ENCODE measurements at places on chromosomes 6 and 20. TPM values are rescaled to one million over a fixed set of nuclear protein-coding genes. Genes with fewer than 3 reads are reported as not detected.

C2 gene
- 14.8 TPM for total RNA-seq

R3HDML gene
- not detected for total RNA-seq

IMPG1 gene
- not detected for total RNA-seq

PAK1IP1 gene
- total RNA-seq, result 7.3 TPM

FAM8A1 gene
- total RNA-seq, result 34.3 TPM

UNC5CL gene
- total RNA-seq, result 26.4 TPM

ZC2HC1B gene
- not detected for total RNA-seq

PROCR gene
- total RNA-seq, result 21.4 TPM

NRSN2 gene
- 30.5 TPM for total RNA-seq

ARFGEF3 gene
- total RNA-seq, result 17.6 TPM

C20orf96 gene
- total RNA-seq, result 10.6 TPM

HLA-DOA gene
- 8.4 TPM for total RNA-seq

OR2H2 gene
- not detected for total RNA-seq

ROMO1 gene
- total RNA-seq, result 155 TPM

MLN gene
- total RNA-seq, result not detected

SMIM13 gene
- 9.2 TPM for total RNA-seq

ZBTB12 gene
- 11.8 TPM for total RNA-seq

FOXF2 gene
- total RNA-seq, result 3.6 TPM

ANGPT4 gene
- total RNA-seq, result 0.20 TPM

GRM4 gene
- total RNA-seq, result not detected

SCRT2 gene
- not detected for total RNA-seq

GPSM3 gene
- total RNA-seq, result 19.6 TPM

OPRM1 gene
- total RNA-seq, result not detected

TCF15 gene
- total RNA-seq, result 0.37 TPM
